ENCODE measurements at places on chromosomes 4 and X.

- DNase-seq = no peak
Observed at GRCh38 chrX:108304210-108304609, 134.0 kb downstream of the COL4A6 start.

DNA sequence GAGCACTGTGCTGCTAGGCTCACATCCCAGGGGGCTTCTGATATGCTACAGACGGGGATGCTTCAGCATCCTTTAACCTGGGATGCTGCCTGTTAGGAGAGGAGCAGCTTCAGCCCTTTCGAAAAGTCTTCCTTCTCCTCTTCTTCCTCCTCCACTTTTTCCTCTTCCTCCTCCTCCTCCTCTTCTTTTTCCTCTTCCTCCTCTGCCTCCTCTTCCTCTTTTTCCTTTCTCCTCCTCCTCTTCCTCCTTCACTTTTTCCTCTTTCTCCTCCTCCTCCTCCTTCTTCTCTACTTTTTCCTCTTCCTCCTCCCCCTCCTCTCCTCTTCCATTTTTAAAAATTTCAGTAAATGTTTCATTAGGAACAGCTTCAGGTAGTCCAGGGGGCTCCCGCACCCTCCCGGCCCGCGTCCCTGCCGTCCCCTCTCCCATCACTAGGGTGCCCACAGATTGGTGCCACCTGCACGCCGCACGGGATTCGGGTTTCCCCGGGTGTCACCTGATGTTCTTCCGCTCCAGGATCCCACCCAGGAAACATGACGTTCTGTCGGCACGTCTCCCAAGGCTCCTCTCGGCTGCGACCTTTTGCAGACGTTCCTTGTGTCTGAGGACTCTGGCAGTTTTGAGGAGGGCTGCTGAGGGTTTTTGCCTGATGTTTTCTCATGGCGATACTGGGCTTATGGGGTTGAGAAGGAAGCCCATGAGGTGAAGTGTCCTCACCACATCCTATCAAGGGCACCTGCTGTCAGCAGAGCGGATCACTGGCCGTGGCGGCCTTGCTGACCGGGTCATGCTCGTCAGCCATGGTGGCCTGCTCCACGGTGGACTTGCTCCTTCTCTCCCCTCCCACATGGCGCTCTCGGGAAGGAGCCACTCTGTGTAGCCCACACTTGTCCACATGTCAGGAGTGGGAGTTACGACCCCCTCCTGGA lies 83.4 kb upstream of the AFAP1 start:
- DNase-seq = no peak

DNA sequence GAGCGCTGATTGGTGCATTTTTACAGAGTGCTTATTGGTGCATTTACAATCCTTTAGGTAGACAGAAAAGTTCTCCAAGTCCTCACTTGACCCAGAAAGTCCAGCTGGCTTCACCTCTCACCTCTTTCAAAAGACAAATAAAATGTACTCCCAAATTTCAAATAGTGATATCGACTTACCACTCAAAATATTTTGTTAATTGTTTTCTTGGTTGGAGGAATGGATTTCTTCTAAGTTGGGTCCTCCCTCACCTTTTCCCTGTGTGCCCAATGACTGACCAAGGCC lies 338.4 kb upstream of the KLF3 start:
- DNase-seq = no peak

GRCh38 chr4:42562016-42562415 lies 94.9 kb downstream of the ATP8A1 start:
- no peak for DNase-seq

GRCh38 chrX:44875185-44875489 lies 2.1 kb downstream of the KDM6A start:
- no peak for DNase-seq

GRCh38 chr4:185683222-185683621 lies 128.8 kb downstream of the SORBS2 start:
- DNase-seq = no peak

GRCh38 chr4:27702730-27703431 lies 842.2 kb downstream of the STIM2 start:
- no peak for DNase-seq

DNA sequence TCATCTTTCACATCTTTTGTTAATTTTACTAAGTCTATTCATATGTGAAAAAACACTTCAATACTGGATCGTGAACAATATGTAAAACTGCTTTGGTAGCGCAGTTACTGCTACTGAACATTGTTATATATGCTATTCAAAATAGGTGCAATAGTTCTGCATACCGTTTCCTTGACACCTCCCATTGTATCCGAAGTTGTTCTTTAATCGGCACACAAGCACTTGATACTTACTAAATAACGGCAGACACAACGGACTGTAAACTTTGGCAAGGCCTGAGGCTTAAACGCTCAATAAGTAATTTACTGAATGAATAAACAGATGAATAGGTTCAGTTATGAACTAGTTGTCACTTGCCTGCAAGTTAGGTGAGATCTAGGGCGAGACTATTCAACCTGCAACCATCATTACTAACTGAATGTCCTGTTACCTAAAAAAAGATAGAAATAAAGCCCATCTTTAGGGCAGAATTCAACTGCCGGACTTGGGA lies 620 bp downstream of the ANAPC10 start:
- DNase-seq = no peak

DNA sequence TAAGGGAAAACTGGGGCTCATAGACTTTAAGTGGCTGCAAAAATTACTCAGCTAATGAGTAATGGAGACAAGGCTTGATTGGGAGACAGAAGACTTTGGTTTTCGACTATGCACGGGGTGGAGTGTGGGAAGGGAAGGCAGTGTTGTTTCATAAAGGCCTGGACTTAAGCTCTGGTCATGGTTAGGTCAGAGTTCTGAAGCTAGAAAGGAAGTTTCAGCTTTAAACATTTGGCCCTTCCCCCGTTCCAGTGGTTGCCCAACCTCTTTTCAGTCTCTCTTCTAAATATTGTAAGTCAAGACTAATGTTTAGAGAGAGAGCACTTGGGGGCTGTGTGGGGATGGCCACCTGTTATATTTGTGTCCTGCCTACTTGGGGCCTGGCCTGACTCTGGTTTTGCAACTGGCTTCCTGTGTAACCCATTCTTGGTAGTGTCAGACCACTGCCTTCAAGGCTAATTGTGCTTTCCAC lies 21.0 kb downstream of the MSN start:
- no peak for DNase-seq

DNA sequence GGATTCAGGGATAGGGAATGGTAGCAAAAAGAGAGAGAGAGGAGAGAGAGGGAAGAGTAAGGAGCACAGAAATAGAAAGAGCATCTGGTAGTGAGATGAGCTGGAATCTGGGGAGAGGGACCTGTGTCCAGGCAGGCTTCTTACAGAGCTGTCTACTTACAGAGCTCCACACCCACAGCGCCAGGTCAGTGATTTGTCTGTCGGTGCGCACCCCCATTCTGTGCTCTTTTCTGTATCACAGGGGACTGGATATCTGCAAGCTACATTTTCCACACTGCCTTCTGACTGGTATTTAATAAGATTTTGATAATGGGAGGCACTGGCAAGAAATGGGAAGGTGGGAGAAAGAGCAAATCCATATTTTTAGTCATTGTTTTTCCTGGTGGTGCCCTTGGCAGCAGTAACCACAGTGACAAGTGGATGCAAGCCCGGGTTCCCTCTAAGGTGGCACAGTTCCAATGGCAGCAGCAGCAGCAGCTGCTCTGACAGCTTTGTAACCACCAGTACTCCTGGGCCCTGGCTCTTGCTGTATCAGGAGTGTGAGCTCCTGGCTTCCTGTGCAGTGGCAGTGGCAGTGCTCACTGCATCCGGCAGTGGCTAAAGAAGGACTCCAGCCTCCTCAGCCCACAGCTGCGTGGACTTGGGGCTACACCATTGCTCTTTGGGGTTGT lies 300.5 kb downstream of the TRIML1 start:
- no peak for DNase-seq

- no peak for DNase-seq
Observed at GRCh38 chr4:14562901-14563300, 439.4 kb upstream of the CPEB2 start.

GRCh38 chr4:137960371-137961050 lies 281.6 kb downstream of the SLC7A11 start:
- no peak for DNase-seq

- DNase-seq = no peak
Observed at GRCh38 chr4:184801781-184802696, 23.7 kb downstream of the ACSL1 start.

GRCh38 chr4:30005995-30006394 lies 714.2 kb upstream of the PCDH7 start:
- no peak for DNase-seq

DNA sequence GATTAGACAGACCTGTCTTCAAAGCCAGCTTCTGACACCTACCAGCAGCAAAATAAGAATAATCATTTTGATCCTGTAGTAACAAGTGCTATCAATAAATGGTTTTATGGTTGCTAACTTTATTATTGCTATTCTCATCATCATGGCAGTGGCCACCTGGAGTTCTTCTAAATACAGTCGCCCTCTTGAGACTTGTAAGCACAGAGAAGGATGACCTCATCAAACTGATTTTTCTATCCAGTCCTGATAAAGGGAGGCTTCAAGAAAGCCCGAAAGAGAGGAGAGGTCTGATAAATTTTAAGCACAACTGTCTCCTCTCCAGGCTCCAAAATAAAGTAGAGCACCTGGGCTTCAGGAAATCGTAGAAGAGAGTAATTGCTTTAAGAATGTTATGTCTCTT lies 286.4 kb downstream of the USP46 start:
- DNase-seq = no peak

DNA sequence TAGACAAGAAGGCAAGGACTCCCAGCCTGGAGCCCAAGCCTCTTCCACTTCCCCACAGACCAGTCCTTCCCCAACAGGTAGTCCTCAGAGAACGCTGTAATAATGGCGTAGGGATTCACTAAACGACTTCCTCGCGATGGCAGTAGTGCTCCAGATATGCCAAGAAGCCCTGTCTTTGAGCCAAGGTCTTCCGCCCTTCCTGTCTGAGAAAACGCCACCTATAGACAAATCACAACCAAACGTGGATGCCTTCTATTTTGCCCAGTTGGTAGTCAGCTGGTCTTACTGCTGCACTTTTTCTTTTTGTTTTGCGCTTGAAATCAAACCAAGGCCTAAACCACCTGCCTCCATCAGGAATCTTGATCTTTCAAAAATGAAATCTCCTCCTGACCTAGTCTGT lies 203.3 kb downstream of the OR13H1 start:
- no peak for DNase-seq

GRCh38 chrX:103864886-103865534 lies 33.0 kb upstream of the RAB9B start:
- DNase-seq = no peak

DNA sequence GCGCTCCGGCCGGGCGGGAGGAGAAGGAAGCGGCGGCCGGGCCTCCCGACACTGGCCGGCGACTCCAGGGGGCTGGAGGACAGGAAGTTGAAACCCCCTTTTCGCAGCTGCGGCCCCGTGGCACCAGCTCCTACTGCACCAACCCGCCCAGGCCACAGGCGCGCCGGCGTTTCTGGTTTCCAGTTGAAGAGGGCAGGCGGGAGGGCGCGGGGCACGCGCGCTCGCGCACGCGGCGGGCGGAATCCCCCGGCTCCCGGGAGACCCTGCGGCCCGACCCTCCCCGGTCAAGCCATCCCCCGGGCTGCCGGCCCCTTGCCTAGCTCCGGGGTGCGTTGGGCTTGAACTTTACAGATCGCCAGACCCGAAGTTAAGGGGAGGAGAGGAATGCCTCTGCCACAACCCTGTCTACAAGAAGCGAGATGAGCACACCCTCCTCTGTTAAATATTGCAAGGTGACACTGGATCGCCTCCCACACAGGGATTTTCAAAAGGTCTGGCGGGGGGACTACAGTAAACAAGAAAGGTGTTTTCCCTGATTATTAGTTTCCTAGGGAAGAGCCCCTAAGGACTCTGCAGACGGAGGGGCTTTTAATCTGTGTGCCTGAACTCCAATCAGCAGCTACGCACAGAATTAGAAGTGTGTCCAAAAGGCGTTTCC lies 1.4 kb downstream of the ELOVL6 start:
- DNase-seq = no peak

GRCh38 chrX:53241558-53241957 lies 16.6 kb upstream of the KDM5C start:
- no peak for DNase-seq

DNA sequence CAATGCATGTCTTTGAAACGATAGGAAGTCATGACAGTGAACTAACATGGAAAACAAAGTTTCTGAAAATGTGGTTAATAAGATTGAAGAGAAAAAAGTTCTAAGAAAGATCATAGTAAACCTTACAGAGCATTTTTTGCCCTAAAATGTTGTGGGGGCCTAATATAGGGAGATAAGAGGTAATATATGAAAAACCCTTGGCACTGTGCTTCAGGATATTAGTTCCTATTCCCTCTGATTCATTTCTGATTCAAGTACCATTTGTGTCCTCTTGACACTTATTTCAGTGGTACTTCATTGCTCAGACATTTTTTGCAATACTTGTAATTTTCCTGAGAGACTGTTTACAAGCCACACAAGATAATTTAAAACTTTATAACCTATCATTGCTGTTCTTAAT lies 35.1 kb downstream of the PAQR3 start:
- no peak for DNase-seq

GRCh38 chr4:11424856-11425255 lies 3.8 kb downstream of the HS3ST1 start:
- DNase-seq = no peak

DNA sequence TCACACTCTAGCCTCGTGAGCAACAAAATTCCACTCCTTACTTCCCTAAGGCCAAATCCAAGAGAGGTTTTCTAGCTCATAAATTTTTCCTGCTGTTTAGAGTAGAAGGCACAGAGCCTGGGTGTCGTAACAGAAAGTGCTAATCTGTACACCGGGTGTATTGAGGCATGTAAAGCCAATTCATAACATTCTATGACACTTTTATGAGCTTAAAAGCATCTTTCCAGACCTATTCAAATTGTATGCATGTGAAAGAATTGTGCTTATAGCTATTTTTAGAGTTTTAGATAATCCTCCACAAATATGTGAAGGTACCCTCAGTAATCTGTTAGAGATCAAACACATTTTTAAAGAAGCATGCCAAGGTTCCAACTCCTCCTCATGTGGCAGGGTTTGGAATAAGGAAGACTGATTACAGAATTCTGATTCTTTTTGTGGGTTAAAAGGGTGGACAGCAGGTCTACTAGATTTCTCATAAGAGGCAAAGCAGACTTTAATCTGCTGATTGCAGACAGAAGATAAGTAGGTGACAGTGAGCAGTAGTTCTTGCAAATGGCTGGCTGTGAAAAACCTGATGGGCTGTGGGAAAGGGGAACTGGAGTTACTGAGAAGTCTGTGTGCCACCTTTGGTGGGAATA lies 25.5 kb upstream of the LRCH2 start:
- DNase-seq = no peak

- no peak for DNase-seq
Observed at GRCh38 chrX:24260842-24261550, 52.9 kb downstream of the SUPT20HL2 start.
